ENCODE measurements at places on chromosomes 11 and 22.
A peak's percentile ranks its signal among the peaks of the same experiment; 100 is the strongest.

DNA sequence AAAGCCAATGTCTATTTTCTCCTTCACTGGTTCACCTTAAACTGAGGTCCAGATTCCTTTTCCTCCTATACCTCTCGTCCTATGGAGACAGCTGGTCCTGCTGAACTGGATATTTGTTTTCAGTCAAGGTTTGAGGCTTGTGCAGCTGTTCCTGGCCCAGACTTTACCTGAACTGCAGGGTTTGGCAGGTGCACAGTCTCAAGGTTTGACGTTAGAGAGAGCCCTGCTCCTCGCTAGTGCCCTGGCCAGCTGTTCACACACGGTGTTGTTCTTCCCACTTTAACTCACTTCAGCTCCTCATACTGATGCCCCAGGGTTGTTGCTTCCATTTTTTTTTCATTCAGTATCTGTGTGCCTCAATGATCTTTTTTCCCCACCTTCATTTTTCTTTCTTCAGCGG is 74.0 kb upstream of the TTC12 start:
- peak; percentile 69 for DNase-seq

DNA sequence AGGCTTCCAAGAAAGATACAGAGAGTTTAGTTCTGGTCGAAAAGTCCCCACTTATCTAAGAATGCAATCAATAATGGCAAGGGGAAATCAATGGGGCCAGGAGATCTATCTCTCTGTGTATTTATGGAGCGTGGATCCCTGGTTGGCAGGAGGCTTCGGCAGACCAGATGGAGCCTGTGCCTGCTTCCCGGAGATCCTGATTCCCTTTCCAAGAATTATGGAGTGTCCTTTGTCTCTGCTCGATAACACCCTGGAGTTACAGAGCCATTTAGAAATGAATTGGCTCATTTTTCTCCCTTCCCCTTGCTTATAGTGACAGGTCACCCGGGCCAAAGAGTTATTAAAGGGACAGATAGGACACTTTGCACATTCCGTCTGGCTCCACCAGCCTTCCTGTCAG is 92.4 kb downstream of the ISX start:
- no peak for DNase-seq

DNA sequence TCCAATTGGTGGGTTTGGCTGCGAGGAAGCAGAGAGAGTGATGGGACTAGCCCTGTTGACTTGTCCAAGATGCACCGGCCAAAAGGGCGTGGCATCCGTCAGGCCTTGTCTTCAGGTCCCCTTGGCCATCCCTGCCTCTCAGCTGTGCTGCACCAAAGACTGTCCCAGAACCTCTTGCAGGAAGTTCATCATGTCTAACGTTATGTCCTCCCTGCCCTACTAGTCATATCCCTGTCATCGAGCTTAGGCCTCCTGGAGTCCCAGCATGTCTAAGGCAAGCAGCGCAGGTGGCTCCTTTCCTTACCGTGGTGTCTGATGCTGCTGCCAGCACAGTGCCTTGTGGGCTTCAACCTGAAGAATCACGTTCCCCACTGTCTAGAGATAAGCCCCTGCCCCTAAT is 51.2 kb downstream of the NECTIN1 start:
- DNase-seq, result no peak

GRCh38 chr11:134289789-134290188 is 13.6 kb downstream of the GLB1L3 start:
- no peak for DNase-seq

- no peak for DNase-seq
Measured at GRCh38 chr22:31584804-31585160, 77.2 kb downstream of the PISD start.

- no peak for DNase-seq
Measured at GRCh38 chr22:45878051-45878781, 98.7 kb downstream of the WNT7B start.

GRCh38 chr11:117479372-117479771 is 151.7 kb downstream of the CEP164 start:
- no peak for DNase-seq

GRCh38 chr11:78415338-78415737 is 2.3 kb downstream of the GAB2 start:
- DNase-seq, result no peak

GRCh38 chr11:100670140-100670539 is 16.9 kb upstream of the ARHGAP42 start:
- DNase-seq, result no peak

GRCh38 chr11:4551346-4551979 is 6.5 kb downstream of the OR52M1 start:
- DNase-seq, result no peak

GRCh38 chr11:14656536-14657457 is 13.2 kb downstream of the PDE3B start:
- DNase-seq, result no peak

Data from NCI-H526 treated with DMSO at 0.1 percent for 48 hours (cell line).